COR-L47 (cell line): ENCODE measurements at places on chromosomes 2 and 18.

DNA sequence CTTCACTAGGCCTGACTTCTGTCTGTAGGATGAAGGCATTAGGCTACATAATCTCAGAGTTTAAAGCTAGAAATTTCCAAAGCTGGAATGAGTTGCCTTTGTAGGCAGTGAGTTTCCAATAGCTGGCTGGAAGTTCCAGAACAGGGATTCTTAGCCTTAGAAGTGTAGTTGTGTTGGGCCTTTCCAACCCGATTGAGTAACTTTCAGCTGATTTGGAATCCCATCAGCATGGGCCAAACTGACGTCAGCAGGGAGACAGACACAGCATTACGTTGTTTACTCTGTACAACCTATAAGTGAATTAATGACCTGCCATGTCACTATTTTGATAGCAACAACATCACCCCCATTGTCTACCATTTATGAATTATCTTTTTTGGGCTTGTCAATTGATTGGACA, 56.9 kb downstream of the SETBP1 start:
- DNase-seq = no peak

DNA sequence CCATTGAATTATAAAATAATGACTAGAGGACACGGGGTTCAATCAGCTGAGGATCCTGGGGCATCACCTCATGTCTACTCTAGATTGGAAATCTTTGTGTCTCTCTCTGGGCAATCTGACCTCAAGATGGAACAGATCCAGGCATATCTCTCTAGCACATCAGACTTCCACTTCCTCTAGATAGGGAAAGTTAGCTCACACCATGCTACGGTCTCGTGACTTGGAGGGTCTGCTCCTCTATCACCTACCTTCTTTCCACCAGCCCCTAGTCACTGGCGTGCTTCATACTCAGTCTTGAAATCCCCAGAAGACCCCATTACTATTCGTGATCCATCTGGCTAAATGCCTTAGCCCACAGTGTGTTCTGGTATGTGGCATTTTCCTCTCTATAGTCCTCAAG, 148.8 kb downstream of the ANKRD44 start:
- no peak for DNase-seq

GRCh38 chr2:191701696-191702095, 23.8 kb downstream of the NABP1 start:
- peak; percentile 42 for DNase-seq

GRCh38 chr2:187008111-187008510, 159.1 kb upstream of the ZSWIM2 start:
- DNase-seq = no peak

- DNase-seq = no peak
These were observed 62.8 kb upstream of the LAPTM4A start for GRCh38 chr2:20113986-20114938.

- DNase-seq = no peak
These were observed 372.4 kb upstream of the RND3 start for GRCh38 chr2:150859877-150860276.

DNA sequence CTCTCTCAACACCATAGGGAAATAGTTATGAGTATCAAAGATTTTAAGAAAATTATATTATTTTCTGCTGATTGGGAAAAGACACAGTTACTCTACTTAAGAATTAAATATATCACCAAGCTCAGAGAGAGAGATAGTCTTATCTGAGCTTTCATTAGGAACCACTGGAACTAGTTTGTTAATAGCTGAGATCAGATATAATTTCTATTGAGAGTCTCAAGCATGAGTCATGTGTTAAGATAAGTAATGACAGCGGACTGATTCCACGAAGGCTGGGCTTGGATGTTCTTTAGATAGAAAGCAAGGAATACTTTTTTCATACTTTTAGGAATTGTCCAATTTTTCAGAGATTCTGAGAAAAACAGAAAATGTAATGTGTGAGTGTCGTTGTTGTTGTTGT, 44.4 kb upstream of the RBM44 start:
- no peak for DNase-seq

GRCh38 chr2:201363857-201364560, 6.9 kb upstream of the FLACC1 start:
- DNase-seq = peak; percentile 31

- DNase-seq = peak; percentile 93
These were observed 7.1 kb upstream of the CDCA7 start for GRCh38 chr2:173347305-173348168.

- no peak for DNase-seq
These were observed 4.3 kb downstream of the ATP8B1 start for GRCh38 chr18:57798713-57799373.

DNA sequence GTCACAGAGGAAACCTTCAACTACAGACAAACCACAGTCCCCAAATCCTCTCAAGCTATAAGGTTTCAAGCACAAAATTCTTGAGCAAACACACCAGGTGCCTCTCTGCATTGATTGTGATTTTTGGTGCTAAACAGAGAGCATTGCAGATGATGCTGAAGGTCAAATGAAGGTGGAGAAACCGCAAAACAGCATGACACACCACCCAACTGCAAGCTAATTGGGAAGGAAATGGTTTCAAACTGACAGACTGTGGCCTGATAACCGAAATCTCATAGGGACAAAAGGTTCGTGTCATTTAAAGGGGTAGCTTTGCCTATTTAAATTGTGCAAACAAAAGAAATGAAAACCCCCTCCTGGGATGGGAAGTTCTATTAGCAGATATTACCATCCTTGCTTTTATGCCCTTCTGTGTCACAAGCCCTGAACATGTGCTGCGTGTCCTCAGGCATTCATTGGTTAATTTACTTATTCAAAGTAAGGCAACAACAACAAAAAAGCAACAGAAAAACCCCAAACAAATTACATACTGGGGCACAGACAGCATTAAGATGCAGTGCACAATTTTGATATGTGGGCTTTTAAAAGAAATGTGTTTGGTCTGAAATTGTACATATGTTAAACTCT, 154.9 kb downstream of the AQP4 start:
- DNase-seq = no peak

DNA sequence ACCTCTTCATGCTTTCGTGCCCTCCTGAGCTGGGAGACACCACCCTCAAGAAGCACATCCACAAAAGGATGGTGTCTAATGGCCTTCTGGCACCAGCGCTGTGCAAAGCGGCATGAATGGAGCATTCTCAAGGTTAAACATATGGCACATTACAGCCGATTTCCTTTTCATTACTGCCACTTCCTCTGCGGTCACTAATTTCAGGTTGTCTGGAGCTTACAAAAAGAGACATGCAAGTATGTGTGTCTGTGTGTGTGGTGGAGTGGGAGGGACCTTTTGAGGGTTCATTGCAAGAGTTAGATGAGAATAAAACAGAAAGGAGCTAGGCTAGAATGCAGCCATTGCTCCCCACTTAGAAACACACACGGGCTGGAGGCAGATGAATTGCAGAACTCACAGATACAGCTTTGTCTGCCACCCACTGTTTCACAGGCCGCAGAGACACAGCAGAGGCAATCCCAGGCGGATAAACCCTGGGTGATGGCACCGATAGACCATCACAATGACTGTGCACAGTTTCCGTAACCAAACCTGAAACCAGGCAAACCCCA, 76.0 kb downstream of the TGIF1 start:
- no peak for DNase-seq

DNA sequence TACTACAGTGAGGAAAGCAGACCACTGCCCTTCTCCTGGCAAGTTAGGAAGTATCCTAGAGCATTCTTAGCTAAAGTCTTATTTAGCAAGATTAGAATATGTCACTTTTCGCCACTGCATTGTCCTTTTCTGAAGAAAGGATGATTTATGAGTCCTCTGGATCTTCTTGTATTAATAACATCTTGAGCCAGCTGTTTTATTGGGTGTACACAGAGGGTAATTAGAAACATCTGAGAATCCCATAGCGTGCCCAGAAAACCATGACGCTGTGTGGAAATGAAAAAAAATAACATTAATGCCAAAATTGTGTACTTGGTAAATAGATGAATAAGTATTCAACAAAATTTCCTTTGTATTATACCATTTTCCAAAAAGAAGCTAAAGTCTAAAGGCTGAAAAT, 198.7 kb downstream of the LTBP1 start:
- no peak for DNase-seq

GRCh38 chr2:150271952-150272802, 215.3 kb downstream of the RND3 start:
- no peak for DNase-seq

GRCh38 chr2:118114863-118115262, 26.6 kb downstream of the INSIG2 start:
- no peak for DNase-seq

DNA sequence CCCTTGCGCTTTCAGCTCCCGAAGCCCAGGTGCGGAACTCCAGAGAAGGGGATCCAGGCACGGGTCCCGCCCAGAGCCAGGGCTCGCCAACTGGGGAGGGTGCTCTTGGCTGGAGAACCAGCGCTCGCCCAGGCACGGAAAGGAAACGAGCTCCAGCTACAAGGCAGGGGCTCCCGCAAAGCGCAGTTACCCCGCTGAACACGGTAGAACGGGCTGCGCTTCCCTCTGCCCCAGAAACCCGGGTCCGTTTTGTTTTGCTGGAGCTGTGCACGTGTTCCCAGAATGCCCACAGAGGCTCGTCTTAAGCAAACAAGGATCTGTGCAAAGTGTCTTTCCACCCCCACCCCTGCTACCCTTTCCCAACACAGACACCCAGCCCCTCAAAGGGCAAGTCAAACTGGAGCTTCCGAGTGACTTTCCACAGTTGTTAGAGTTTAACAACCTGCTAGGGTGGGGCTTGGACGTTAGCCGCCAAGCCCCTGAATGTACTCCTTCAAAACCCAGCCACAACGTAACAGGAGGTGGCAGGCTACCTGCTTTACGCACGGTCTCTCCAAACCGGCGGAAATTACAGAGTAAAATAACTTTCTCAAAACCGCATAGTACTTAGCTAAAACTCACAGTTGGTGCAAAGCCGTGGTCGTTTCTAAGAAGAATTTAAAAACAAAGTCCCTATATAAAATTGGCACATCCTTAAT, 775 bp downstream of the RNF125 start:
- DNase-seq = peak; percentile 19

GRCh38 chr18:36309436-36310391, 12.2 kb downstream of the FHOD3 start:
- DNase-seq = no peak

DNA sequence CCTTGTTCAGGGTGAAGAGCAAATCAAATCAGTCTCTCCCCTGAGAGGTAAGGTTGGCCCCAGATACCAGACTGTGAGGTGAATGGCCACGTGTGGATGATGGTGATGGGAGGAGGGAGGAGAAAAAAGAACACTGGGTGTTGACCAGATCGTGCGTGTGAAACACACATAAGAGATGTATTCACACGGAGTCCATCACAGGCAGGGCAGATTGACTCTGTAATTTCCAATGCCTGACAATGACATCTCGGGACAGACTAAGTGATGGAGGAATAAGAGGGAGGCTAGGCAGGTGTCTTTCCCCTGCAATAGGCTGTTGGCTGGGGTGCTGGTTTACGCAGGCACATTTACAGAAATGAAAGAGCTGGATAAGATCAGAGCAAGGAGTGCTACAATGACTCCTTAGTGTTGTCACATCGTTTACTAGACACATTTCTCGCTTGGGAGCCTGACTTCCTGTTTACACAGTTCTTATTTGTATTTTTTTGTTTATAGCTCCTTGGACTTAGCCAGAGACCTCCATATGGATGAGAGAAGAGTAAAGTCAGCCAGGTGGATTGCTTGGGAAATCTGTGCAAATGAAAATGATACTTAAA, 43.1 kb downstream of the CPO start:
- DNase-seq = no peak

GRCh38 chr2:208361077-208361441, 45.5 kb upstream of the PTH2R start:
- no peak for DNase-seq

GRCh38 chr2:28048341-28048740, 157.8 kb downstream of the BABAM2 start:
- no peak for DNase-seq

DNA sequence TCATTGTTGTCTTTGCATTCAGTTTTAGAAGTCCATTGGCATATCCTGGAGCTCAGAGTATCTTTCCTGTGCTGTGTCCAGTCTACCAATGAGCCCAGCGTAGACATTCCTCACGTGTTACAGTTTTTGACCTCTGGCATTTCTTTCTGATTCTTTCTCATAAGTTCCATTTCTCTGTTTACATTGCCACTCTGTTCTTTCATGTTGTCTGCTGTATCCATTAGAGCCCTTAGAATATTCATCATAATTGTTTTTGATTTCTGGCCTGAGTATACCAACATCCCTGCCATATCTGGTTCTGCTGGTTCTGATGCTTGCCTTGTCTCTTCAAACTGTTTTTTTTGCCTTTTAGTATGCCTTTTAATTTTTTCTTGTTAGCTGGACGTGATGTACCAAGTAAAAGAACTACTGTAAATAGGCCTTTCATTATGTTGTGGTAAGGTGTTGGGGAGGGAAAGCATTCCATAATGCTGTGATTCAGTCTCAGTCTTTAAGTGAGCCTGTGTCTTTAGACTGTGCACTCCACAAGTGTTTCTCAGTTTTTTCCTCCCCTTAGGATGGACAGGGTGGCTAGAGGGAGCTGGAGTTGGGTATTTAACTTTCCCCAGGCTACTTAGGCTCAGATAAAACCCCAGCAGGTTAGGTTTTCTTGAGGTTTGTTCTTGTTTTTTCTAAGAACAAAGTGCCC, 35.6 kb downstream of the CEP192 start:
- no peak for DNase-seq

DNA sequence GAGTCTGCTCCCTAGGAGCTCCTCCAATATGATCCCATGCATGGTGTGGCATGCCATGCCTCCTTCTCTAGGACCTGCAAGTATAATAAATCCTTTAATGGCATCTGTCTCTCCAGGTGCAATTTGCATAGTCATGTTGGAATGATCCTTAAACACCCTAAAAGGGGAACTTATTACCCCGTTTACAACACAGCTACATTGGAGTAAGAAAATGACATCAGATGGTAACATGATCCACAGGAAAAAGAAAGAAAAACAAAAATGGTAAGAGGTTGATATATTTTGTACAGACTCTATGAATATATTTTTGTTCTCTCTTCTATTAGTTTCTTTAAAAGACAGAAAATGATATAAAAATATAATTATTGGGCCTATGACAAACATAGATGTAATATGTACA, 79.0 kb downstream of the CRACDL start:
- no peak for DNase-seq

DNA sequence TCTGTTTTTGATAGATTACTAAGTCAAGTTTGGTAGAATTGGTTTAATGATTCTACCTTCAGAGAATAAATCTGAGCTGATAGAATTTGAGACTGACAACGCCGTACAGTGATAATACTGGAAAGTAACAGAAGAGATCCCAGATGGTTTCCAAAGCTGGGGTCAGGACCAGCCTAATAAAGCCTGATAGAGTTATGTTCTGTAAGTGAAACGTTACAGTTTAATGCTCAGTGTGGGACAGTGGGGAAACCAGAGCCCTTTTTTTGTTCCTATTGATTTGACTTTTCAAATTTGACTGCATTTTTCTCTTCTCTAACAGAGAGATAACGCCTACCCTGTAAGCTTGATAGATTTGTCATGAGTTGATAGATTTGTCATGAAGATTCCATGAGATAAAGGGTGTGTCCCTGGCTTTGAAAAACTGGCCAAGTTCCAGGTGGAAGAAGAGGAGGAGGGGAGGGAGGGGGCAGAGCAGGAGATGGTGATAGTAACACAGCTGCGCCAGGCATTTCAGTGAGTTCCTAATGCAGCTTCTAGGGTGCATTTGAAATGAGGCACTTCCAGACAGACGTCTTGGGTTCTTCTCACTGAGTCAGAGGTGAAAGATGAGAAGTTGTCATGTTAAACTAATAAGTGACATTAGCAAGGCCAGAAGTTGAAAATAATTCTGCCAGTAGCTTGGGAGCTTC, 65.1 kb downstream of the CERS6 start:
- no peak for DNase-seq

- DNase-seq = no peak
These were observed 154.6 kb downstream of the CYRIA start for GRCh38 chr2:16511041-16511440.
